ENCODE measurements at places on chromosomes 16 and 17. TPM values are rescaled to one million over a fixed set of nuclear protein-coding genes. Genes with fewer than 3 reads are reported as not detected.
A peak's percentile ranks its signal among the peaks of the same experiment; 100 is the strongest.

DNA sequence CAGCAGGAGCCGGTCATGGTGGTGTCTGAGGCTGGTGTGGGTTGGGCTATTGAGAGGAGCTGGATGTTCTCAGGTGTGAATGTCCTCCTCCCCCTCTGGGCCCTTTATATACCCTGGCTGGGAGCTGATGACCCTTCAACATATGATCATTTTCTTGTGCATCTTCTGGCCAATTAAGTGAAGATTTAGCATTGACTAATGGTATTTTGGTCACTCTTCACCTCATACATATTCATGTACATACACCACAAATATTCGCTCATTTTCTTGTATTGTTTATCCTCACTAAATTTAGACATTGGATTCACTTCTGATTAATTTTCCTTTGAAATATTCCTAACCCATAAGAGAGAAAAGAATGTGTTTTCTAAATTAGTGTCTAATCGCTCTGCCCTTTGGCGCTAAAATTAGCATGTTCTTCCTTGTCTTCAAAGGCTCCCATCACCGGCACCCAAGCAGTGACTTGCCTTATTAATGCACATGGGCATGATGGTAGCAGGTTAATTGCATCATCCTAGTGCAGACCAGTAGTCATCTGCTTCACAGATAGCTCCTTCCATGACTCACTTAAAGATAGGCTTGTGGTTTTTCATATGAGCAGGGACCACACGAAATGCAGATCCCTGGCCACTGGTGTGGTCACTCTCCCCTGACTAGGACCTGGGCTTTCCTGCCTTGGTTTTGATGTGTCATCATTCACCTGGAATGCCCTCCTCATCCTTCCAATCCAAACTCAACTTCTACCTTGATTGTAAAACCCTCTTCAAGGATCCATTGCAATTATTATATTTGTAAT, at the start of gene KRTAP2-4:
Gene KRTAP2-4 (minus strand): TSS at position 51 of the 796 bp plus-strand sequence. CDS start 34 bp downstream, at position 17.
- no peaks in the 10 kb centered on the region for H3K27me3 ChIP-seq
- no peak for DNase-seq
- H3K4me1 ChIP-seq, result no peaks in the 10 kb centered on the region

GRCh38 chr17:28372203-28372944, 880 bp downstream of the SARM1 start:
- peaks cover 39% of the 10 kb centered on the region for H3K4me1 ChIP-seq
- peak overlapping the region; percentile 62 for H3K27ac ChIP-seq
- no peak for DNase-seq
- H3K27me3 ChIP-seq, result no peaks in the 10 kb centered on the region

GRCh38 chr16:82649766-82650165, 23.0 kb downstream of the CDH13 start:
- H3K27ac ChIP-seq, result no peak overlapping the region
- H3K4me3 ChIP-seq, result no peak overlapping the region
- H3K36me3 ChIP-seq, result no peaks in the 10 kb centered on the region
- H3K4me1 ChIP-seq, result peaks cover 33% of the 10 kb centered on the region

GRCh38 chr17:77872199-77872598, 86.3 kb upstream of the TNRC6C start:
- DNase-seq, result peak; percentile 15
- H3K36me3 ChIP-seq, result no peaks in the 10 kb centered on the region
- H3K27me3 ChIP-seq, result no peaks in the 10 kb centered on the region
- H3K4me1 ChIP-seq, result no peaks in the 10 kb centered on the region
- H3K4me3 ChIP-seq, result no peak overlapping the region

DNA sequence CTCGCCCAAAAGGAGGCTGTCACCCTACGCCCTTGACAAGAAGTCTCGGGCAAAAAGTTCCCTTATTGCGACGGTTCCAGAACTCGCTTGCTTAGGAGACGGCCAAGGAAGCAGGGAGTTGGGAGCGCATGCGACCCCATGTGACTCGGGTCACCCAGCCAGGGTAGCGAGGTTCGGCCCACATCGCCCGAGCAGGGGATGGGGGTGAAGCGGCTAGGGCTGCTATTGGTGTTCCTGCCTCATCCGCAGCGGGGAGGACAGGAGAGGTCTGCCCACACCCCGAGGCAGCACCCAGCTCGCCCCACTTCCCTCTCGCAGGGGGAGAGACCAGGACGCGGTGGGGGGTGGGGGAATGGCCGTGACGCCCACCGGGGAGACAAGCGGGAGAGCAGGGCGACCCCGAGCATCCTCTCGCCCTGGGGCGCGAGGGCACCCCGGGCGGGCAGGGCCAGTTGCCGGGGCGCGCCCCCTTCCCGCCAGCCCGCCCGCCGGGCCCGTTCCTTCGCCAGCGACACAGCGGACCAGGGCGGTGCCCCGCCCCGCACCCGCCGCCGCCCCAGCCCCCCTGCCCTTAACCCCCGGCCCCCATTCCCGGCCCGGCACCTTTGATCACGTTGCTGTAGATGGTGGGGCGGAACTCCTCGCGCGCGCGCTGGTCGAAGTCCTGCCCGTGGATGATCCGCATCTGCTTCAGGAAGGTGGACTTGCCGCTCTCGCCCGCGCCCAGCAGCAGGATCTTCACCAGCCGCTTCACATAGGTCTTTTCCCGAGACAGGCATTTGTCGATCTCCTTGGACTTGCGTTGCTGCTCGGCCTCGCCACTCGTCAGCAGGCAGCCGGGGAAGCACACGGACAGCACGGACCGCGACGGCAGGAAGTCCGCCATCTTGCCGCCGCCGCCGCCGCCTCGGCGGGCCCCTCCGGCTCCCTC, 567 bp downstream of the GNA13 start:
- peak overlapping the region; percentile 97 for H3K27ac ChIP-seq
- no peaks in the 10 kb centered on the region for H3K36me3 ChIP-seq

- no peaks in the 10 kb centered on the region for H3K27me3 ChIP-seq
- H3K4me1 ChIP-seq, result no peaks in the 10 kb centered on the region
- no peaks in the 10 kb centered on the region for H3K36me3 ChIP-seq
- H3K4me3 ChIP-seq, result no peak overlapping the region
Measured at GRCh38 chr16:81560979-81561657, 116.5 kb downstream of the CMIP start.

DNA sequence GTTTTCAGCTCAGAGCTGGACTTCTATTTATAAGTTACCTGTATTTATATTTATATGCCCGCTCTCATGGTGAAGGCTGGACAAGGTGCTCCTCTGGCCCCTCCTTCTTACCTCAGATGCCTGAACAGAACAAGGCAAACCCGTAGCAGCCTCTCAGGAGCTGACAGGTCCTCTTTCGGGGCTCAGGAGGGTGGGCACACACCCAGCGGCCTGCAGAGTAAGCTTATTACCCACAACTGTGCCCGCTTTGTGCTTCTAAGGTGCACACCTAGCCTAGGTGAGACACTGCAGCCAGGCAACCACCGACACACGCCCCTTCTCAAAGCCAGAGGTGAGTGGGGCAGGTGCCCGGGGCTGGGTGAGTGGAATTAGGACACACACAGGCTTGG, 5.3 kb downstream of the NKIRAS2 start:
- DNase-seq, result no peak
- H3K27ac ChIP-seq, result no peak overlapping the region
- H3K4me3 ChIP-seq, result no peak overlapping the region
- peaks cover 34% of the 10 kb centered on the region for H3K4me1 ChIP-seq
- H3K27me3 ChIP-seq, result no peaks in the 10 kb centered on the region

The PHF12 gene
- total RNA-seq, result 29.1 TPM

The SEC14L5 gene
- 4.5 TPM for total RNA-seq

The RDM1 gene
- not detected for total RNA-seq

The CTRB2 gene
- 0.98 TPM for total RNA-seq

The ITGB3 gene
- 2.6 TPM for total RNA-seq

The CX3CL1 gene
- 10.1 TPM for total RNA-seq

The MMP25 gene
- total RNA-seq, result 2.1 TPM

All from heart left ventricle (tissue), 16 donors.